SHP77 treated with DMSO at 0.1 percent for 48 hours (cell line): ENCODE measurements at places on chromosomes 16 and 17.
A peak's percentile ranks its signal among the peaks of the same experiment; 100 is the strongest.

- no peak for DNase-seq
Measured at GRCh38 chr16:49836668-49837067, 19.2 kb downstream of the ZNF423 start.

DNA sequence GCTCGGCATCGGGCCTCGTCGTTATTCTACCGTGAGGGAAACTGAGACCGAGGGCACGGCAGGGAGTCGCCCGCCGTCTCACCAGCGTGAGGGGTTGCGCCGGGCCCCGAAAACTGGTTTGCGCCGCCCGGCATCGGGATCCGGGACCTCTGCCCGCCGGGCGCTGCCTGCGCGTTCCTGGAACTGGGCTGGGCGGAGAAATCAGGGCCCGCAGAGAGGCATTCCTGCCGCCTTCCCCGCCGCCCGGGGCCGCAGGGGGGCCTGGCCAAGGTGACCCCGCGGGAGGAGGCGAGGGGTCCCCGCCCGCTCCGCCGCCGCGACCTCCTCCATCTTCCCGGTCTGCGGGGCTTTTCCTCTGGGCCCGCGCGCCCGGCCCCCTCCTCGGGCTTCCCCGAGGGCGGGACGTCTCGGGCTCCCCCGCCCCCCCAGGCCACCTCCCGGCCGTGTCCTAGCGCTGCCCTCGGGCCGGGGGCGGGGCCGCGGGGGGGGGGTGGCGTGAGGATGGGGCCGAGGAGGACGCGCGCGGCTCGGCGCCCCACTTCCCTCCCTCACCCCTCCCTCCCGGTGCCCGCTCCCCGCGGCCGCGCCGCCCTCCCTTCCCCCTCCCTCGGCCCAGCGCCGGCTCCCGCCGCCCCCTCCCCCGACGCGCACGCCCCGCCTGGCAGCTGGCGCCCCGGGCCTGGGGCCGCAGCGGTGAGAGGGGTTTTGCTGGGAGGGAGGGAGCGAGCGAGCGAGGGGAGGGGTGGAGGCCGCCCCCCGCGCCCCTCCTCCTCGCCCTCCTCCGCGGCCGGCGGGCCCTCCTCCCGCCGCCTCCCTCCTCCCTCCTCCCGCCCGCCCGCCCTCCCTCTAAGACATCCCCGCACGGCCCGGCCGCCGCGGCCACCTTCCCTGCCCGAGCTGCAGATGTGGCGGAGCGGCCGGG lies at the start of gene GLIS2:
Gene GLIS2, plus strand, starts transcription at position 882 of the 922 bp plus-strand sequence. CDS start 16,214 bp downstream, outside the sequence.
- DNase-seq: peak; percentile 21

DNA sequence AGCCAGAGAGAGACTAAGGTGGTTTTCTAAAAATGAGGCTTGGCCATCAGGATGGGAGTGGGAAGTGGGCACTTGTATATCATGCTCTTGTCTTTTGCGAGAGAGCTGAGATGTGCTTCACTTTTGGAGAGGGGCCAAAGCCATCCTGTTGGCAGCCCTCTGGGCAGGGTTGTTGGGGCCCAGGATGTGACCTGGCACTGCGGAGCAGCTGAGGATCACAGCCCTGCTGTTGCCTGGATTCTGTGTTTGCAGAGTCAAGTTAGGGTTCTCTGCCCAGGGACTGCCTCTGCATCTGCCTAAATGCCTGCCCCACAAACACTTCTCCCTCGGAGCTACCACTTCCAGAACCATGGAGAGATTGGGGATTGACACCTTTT lies 71.2 kb downstream of the PLD6 start:
- DNase-seq: no peak

DNA sequence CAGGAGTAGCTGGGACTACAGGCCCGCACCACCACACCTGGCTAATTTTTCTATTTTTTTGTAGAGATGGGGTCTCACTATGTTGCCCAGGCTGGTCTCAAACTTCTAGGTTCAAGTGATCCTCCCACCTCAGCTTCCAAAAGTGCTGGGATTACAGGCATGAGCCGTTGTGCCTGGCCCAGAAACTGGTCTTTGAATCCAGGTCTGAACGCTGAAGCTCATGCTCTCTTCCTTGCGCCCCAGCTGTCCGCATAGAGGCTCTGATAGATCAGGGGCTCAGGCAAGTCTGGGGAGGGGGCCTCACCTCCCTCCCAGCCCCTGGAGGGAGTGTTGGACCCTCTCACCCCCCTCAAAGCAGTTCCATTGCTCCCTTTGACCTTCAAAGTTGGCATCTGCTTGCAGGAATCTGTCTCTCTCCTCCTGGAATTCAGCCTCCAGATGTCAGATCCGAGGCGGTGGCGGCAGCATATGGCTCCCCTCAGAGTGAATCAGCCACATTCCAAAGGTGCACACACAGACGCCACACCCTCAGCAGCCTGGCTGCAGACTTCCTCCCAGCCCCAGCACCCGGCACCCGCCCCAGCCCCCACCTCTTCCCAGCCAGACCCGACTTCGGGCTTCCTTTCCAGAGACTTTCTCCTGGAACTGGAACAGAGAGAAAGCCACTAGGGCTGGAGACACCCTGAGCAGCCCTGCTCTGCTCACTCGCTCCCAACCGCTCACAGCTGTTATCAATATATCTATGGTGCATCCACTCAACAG lies 16.9 kb upstream of the GLIS2 start:
- DNase-seq: no peak

GRCh38 chr17:13587487-13588338 lies 14.0 kb downstream of the HS3ST3A1 start:
- no peak for DNase-seq
